Mesothelial cell of epicardium (in vitro differentiated cells): ENCODE measurements at places on chromosomes 4 and X. TPM values are rescaled to one million over a fixed set of nuclear protein-coding genes. Genes with fewer than 3 reads are reported as not detected.
A peak's percentile ranks its signal among the peaks of the same experiment; 100 is the strongest.

DNA sequence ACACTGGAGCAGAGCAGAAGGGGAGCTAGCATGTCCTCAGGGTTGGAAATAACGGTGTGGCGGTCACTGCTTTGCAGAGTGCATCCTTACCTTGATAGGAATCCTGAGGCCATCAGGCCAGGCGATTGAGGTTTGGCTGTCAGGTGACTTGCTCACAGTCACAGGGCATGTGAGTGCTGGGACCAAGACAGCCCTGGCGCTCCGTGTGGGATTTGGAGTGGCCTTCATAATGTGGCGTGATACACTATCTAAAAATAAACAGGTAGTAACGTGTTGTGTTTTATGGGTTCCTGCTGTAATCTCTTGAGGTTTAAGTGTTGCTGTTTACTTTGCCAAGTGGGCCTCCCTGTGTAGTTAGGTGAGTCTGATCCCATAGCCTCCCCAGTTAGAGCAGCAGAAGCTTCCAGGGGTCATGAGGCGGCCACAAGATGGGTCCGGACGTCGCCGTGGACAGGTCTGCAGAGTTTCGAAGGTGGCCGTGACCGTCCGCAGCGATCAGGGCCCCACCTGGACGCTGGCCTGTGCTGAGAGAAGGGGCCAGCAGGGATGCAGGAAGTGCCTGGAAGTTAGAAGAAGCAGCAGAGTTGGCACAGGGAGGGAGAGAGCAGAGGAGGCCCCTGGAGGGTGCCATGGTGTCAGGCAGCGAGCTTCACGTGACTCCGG is 27.7 kb downstream of the RGS12 start:
- DNase-seq = peak; percentile 29

- DNase-seq = no peak
Observed at GRCh38 chr4:176839656-176840055, 46.9 kb upstream of the VEGFC start.

GRCh38 chrX:6981718-6982406 is 165.7 kb upstream of the STS start:
- DNase-seq = no peak

- DNase-seq = no peak
Observed at GRCh38 chr4:11590132-11590531, 161.4 kb upstream of the HS3ST1 start.

The ASMTL gene
- 30.1 to 31.9 TPM (median 31.2 TPM) in 3 replicates for total RNA-seq

The CSAG3 gene
- total RNA-seq = not detected in 3 replicates
